Small intestine (tissue), 16 donors: ENCODE measurements at places on chromosomes 5 and 9. TPM values are rescaled to one million over a fixed set of nuclear protein-coding genes. Genes with fewer than 3 reads are reported as not detected.

GRCh38 chr5:14413331-14413750 is 168.3 kb upstream of the OTULINL start:
- DNase-seq: no peak

- no peak for DNase-seq
These were observed 179.2 kb upstream of the OTULINL start for GRCh38 chr5:14402424-14402823.

Gene C6
- polyA plus RNA-seq: 0.27 TPM

DNA sequence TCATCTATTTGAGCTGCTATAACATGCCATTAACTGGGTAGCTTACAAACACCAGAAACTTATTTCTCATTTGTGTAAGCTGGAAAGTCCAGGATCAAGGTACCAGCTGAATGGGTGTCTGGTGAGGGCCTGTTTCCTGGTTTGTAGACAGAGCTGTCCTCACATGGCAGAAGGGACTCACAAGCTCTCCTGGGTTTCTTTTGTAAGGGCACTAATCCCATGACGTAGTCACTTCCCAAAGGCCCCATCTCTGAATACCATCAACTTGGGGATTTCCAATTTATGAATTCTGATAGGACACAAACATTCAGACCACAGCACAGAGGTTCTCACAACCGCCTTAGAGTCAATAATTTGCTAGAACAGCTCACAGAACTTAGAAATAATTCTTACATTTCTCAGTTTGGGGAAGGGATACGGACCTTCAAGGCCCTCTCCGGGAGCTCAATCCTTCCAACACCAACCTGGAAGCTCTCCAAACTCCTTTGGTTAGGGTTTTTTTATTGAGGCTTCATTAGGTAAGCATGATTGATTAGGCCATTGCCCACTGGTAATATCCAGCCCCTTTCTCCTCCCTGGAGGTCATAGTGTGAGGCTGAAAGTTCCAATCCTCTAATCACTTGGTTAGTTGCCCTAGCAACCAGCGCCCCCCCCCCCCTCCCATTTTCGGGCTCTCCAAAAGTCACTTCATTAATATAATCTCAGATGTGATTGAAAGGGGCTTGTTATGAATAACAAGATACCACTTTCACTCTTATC is 7.6 kb upstream of the DNAJA1 start:
- no peak for DNase-seq

DNA sequence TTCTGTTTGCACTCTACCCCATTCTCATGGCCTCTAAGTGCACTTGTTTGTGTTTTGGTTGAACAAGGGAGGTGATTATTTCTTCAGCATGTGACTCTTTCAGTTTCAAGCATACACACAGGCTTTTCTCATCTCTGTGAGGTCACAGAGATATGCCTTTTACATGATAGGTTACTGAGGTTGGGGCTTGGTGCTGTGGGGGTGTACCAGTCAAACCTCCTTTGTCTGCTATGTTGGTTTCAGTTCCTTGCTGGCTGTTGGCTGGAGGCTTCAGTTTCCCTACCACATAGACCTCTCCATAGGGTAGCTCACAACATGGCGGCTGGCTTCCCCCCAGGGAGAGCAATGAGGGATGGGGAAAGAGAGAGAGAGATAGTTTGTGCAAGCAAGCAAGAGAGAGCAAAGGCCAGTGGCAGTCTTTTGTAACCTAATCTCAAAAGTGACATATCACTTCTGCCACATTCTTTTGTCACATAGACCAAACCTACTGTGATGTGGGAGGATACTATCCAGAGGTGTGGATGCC is 96.7 kb upstream of the SEMA6A start:
- DNase-seq: no peak
